Smooth muscle cell of trachea (primary cell): ENCODE measurements at places on chromosomes 13 and 19. TPM values are rescaled to one million over a fixed set of nuclear protein-coding genes. Genes with fewer than 3 reads are reported as not detected.

CGB7 gene
- total RNA-seq = not detected in 2 replicates

LGALS14 gene
- not detected in 2 replicates for total RNA-seq

PSG2 gene
- total RNA-seq = 0.50 TPM in 1 of 2 replicates, not detected in the other

SLC15A1 gene
- under 0.01 TPM in 2 replicates for total RNA-seq

PTGIR gene
- total RNA-seq = 2.9 and 6.8 TPM in 2 replicates

MBD3L4 gene
- total RNA-seq = not detected in 2 replicates

NLRP4 gene
- not detected in 2 replicates for total RNA-seq

CYP2A6 gene
- not detected in 2 replicates for total RNA-seq

DENND1C gene
- not detected in 2 replicates for total RNA-seq

SKA3 gene
- 5.5 and 8.1 TPM in 2 replicates for total RNA-seq

NLRP9 gene
- total RNA-seq = not detected in 2 replicates

KLK1 gene
- total RNA-seq = not detected in 2 replicates

ANKRD24 gene
- total RNA-seq = 1.0 and 5.0 TPM in 2 replicates

FBXO27 gene
- total RNA-seq = 0.58 and 7.4 TPM in 2 replicates

SLITRK1 gene
- total RNA-seq = under 0.01 TPM in 1 of 2 replicates, not detected in the other

LHB gene
- not detected in 2 replicates for total RNA-seq

FAM174C gene
- total RNA-seq = 29.7 and 45.3 TPM in 2 replicates

PLIN4 gene
- total RNA-seq = 0.73 and 8.9 TPM in 2 replicates

KCNC3 gene
- total RNA-seq = not detected in 2 replicates

IZUMO4 gene
- total RNA-seq = 0.58 and 2.5 TPM in 2 replicates

GPR183 gene
- not detected in 2 replicates for total RNA-seq

SYNGR4 gene
- total RNA-seq = not detected in 2 replicates

ASPDH gene
- not detected in 2 replicates for total RNA-seq

SLC25A41 gene
- under 0.01 TPM in 1 of 2 replicates, not detected in the other for total RNA-seq

PNMA8B gene
- 2.8 and 5.6 TPM in 2 replicates for total RNA-seq

CD70 gene
- total RNA-seq = not detected in 2 replicates

ZIC2 gene
- under 0.01 TPM in 1 of 2 replicates, not detected in the other for total RNA-seq

ACER1 gene
- total RNA-seq = not detected in 2 replicates

NTF4 gene
- total RNA-seq = not detected in 2 replicates

ZNF558 gene
- 25.2 and 38.4 TPM in 2 replicates for total RNA-seq

ARID3A gene
- 9.2 and 21.7 TPM in 2 replicates for total RNA-seq

ZNF525 gene
- total RNA-seq = 5.6 and 8.4 TPM in 2 replicates

IL4I1 gene
- 1.0 and 1.3 TPM in 2 replicates for total RNA-seq

CIRBP gene
- total RNA-seq = 98.2 and 370 TPM in 2 replicates

CEACAM19 gene
- total RNA-seq = 1.2 and 2.6 TPM in 2 replicates

LPAR2 gene
- 1.2 and 2.6 TPM in 2 replicates for total RNA-seq

CEACAM20 gene
- total RNA-seq = not detected in 2 replicates

LACC1 gene
- total RNA-seq = 6.5 and 19.0 TPM in 2 replicates

TBC1D4 gene
- 14.7 and 16.7 TPM in 2 replicates for total RNA-seq

RASAL3 gene
- 0.15 TPM in 1 of 2 replicates, not detected in the other for total RNA-seq

FFAR2 gene
- not detected in 2 replicates for total RNA-seq

C19orf85 gene
- not detected in 2 replicates for total RNA-seq

SLC10A2 gene
- total RNA-seq = not detected in 2 replicates

ZNF846 gene
- 17.3 and 20.2 TPM in 2 replicates for total RNA-seq

SIGLEC7 gene
- not detected in 2 replicates for total RNA-seq

PRKACA gene
- 60.2 and 72.1 TPM in 2 replicates for total RNA-seq

AP1M2 gene
- total RNA-seq = not detected in 2 replicates
